ENCODE measurements at places on chromosomes 5 and 9.
A peak's percentile ranks its signal among the peaks of the same experiment; 100 is the strongest.

DNA sequence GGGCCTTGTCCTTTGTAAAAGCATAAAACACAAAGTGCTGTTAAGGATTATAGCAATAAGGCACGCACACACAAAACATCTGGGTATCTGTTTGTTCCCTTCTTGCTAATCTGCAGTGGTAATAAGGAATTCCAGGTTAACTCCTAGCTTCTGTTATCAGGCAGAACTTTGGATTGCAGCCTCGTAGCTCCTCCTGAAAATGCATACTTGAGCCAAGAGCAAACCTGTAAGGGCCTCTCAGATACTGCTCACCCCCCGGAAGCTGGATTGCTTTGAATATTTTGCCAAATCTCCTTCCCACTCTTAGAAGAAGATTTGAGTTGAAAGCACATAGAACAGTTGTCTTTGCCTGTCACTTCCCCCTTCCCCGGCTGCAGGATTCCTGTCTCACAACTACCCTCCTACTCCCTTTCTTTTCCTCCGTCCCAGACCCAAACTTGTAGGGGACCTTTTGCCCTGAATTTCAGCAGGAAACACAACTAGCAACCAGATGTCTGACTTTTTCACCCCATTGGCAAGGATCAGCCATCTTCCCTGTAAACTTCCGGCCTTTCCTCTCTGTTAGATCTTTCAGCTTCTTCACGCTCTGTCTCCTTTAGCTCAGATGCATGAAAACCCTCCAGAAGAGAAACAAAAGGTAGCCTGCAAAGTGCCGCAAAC lies 28.2 kb upstream of the SMAD5 start:
- no peak for DNase-seq

DNA sequence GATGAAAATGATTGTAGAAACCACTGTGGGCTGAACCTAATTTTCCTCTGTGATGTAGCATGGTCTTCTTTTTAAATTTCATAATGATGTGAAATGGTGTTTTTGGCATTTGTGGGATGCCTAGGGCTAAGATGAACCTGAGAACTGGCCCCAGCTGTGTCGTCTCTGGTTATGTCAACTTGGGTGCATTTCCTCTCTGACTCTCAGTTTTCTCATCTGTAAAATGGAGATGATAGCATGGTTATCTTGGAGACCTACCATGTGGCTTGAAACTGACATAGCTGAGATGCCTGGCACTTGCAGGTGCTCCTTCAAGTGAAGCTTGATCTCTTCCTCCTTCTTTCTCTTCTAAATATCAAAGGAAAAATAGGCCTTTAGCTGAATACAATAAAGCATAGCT lies 77.8 kb downstream of the BOD1 start:
- DNase-seq = no peak

DNA sequence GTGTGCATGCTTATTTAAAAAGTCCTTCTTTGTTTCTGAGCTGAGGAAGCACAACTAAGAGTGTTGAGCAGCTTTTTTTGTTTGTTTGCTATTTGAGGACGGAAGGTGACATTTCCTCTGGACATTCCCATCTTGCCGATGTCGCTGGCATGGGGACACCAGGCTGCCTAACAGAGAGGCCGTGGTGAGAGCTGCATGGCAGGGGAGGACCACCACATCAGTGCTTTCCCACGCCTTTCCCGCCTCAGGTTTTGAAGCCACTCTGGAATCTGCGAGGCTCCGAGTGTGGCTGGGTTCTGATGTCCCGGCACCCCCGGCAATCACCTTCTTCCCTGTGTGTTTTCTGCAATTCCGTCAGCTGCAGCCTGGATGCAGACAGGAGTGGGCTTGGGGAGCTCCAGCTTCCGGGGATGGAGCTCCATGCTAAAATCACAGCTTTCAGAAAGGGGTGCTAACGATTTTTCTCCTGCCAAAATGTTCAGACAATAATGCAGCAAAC lies 259.8 kb upstream of the IRX4 start:
- no peak for DNase-seq

DNA sequence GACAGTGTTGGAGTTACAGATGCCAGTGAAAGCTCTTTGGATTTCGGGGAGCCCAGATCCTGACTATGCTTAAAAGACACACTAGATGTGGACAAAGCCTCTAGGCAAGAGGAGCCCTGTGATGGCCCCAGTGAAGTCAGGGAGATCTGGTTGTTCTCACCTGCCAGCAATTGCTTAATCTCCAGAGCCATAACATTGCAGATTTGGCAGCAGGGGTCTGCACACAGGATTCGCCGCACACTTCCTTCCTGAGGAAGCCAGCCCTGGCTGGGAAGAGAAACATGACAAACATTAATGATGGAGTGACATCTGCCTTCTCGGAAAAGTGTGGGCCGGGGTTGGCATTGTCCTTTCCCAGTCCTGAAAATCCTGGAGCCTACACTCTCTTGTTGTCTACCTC lies 65.2 kb upstream of the PHF24 start:
- no peak for DNase-seq

DNA sequence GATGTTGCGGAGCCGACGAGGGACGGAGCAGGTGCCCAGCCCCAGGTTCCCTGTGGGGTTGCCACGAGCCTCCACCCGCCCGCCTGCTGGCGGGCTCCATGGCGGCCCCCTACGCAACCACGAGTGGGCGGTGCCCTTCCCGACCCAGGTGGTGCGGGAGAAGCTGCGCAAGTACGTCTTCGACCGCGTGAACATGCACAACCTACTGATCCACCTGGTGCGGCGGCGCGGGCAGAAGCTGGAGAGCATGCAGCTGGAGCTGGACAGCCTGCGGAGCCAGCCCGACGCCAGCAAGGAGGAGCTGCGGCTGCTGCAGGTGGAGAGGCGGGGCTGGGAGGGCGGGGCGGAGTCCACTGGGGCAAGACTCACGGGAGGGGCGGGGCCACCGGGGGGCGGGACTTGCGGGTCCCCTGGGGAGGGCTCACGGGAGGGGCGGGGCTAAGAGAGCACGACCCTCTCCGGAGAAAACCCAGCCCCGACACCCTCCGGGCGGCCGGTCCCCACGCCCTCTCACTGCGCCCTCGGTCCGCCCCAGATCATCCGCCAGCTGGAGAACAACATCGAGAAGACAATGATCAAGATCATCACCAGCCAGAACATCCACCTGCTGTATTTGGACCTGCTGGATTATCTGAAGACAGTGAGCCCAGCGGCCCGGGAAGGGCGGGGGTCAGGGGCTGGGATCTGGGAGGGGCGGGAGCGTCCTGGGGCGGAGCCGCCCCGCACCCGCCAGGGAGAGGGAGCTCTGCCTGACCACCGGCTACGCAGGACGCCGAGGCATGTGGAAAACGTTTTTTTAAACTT lies 3.9 kb downstream of the CCDC183 start:
- peak; percentile 88 for DNase-seq

- no peak for DNase-seq
Measured at GRCh38 chr5:86008293-86008692, 609.4 kb upstream of the COX7C start.

GRCh38 chr9:18748251-18748701 lies 274.3 kb downstream of the ADAMTSL1 start:
- no peak for DNase-seq

- DNase-seq = no peak
Measured at GRCh38 chr9:15249981-15250380, 57.0 kb downstream of the TTC39B start.

GRCh38 chr5:89081360-89081759 lies 198.4 kb upstream of the MEF2C start:
- DNase-seq = no peak

- DNase-seq = peak; percentile 55
Measured at GRCh38 chr5:154642499-154643245, 112.5 kb upstream of the LARP1 start.

GRCh38 chr5:73534971-73535370 lies 30.5 kb downstream of the ANKRA2 start:
- DNase-seq = no peak

GRCh38 chr5:138905541-138905940 lies 30.4 kb upstream of the LRRTM2 start:
- no peak for DNase-seq

- no peak for DNase-seq
Measured at GRCh38 chr5:160937570-160937969, 85.6 kb upstream of the ATP10B start.

DNA sequence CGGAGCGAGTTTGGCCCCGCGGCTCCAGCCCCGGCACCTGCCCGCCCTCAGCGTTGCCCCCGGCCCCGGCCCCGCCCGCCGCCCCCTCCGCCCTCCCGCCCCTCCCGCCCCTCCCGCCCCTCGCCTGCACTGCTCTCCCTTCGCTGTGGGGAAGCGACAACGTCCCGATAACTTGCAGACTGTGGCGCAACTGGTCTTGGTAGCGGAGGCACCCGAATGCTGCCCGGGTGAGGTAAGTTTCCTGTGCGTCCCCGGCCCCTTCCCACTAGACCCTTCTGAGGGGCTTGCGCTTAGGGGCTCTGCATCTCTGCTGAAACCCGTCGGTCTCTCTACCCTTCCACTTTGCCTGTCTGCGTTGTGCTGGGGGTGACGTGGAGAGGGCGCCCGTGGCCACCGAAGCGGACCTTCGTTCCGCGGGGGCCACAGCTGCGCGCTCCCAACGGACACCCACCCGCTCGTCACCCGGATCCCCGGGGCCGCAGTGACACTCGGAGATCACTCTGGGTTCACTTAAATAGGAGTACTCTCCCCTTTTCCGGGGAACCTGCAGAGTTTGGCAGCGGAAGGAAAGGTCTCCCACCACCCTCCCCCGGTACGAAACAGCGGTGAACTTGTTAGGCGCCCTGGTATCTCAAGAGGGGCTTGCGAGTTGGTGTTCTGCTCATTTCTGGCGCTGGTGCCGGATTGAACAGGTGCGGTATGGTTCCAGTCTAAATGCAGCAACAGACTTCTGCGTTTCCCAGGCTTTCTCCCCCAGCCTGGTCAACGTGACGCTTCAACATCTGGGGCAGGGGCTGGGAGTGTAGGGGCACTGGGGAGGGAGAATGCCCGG lies 707 bp downstream of the PIP5K1B start:
- peak; percentile 60 for DNase-seq

DNA sequence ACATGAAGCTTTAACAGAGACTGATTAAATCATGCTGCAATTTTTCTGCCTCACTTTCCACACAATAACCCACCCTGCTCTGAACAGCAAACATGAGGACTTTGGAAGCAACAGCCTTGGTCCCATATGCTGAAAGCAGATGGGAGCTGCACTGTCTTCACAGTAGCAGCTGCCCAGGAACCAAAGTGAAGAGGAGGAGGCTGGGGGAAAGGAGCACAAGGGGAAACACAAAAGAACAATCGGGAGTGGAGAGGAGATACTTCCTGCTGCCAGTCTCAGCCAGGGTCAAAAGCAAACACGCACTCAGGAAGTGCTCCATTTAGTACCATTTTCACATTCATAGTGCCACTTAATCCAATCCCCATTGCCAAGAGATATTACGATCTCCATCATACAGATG lies 183.3 kb upstream of the PUM3 start:
- no peak for DNase-seq

DNA sequence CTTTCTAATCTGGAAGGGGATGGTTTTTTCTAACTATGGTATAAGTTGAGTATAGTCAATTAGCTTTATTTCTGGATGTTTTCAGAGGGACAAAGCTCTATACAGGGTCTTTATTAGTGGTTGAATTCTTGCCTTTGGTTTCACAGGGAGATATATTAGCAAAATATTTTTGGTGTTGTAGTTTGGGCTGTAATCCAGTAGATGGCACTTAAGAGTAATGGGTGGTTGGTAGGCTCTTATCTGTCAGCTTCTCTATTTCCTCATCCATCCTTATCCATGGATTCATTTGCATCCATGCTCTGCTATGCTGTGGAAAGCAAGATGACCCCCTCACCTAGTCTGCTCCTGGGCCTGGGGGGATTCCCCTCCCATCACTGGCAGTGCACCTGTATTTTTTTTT lies 363.6 kb upstream of the CYLC2 start:
- DNase-seq = peak; percentile 10

GRCh38 chr5:96709152-96709821 lies 47.1 kb downstream of the CAST start:
- DNase-seq = no peak

GRCh38 chr5:61623401-61624069 lies 291.5 kb downstream of the ZSWIM6 start:
- DNase-seq = peak; percentile 24

DNA sequence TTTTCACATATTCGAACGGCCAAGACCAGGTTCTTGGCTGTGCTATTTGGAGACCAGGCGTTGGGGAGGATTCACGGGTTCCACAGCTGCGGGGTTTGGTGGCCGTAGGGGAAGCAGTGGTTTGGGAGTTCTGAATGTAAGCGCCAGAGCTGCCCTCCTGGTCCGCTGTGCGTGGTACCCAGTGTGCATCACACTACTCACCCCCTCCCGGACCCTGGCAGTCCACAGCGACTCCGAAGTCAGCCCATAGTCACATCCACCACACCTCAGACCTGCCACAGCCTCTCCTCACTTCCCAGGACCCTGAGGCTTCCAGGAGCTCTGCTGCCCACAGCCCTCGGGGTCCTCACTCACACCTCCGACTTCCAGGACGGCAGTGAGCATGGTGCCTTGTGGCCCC lies 26.8 kb downstream of the AMBP start:
- DNase-seq = no peak

DNA sequence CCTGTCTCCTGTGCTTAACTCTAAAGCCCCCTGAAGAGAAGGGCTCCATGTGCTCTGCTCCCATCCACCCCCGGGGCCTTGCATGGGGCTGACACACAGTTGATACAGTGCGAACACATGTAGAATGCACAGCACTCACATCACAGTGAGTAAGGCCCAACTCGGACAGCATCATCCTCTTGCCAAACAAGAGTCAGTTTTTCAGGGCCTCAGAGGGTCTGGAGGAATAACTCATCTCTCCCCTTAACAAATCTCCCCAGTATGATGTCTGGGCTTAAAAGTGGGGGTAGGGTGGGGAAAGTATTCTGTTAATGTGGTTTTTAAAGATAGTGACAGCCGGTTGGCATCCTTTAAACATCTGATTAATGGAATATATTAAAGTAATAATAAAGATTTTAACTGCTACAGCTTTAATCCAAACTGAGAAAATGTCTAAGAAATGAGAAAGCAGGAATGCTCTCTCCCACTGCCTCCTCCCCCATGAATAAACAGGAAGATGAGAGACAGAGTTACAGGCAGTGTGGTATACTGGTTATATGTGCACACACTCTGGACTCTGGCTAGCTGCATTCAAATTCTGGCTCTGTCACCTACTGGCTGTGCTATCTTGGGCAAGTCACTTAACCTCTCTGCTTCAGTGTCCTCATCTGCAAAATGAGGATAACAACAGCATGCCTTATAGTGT lies 22.5 kb downstream of the APBA1 start:
- no peak for DNase-seq

- DNase-seq = no peak
Measured at GRCh38 chr5:128228521-128228920, 145.0 kb downstream of the SLC12A2 start.

DNA sequence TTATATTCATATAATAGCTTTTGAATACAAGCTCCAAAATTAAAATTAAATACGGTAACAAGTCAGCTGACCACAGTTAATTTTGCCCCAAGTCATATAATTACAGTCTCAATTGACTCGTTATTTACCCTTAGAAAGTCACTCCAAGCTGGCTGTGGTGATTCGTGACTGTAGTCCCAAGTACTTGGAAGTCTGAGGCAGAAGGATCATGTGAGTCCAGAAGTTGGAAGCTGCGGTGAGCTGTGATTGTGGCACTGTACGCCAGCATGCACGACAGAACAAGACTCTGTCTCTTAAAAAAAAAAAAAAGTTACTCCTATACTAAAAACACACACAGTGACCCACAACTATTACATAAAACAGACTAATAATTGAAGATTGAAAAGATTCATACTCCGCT lies 31.6 kb upstream of the DTWD2 start:
- no peak for DNase-seq

- no peak for DNase-seq
Measured at GRCh38 chr9:86275962-86276361, 6.4 kb downstream of the ISCA1 start.

Data from HEK293T (cell line).